ENCODE measurements at places on chromosomes 7 and 10.

GRCh38 chr10:97128516-97129154 lies 57.1 kb downstream of the SLIT1 start:
- DNase-seq: no peak

- no peak for DNase-seq
These were observed 23.5 kb upstream of the ABLIM1 start for GRCh38 chr10:114681542-114681941.

DNA sequence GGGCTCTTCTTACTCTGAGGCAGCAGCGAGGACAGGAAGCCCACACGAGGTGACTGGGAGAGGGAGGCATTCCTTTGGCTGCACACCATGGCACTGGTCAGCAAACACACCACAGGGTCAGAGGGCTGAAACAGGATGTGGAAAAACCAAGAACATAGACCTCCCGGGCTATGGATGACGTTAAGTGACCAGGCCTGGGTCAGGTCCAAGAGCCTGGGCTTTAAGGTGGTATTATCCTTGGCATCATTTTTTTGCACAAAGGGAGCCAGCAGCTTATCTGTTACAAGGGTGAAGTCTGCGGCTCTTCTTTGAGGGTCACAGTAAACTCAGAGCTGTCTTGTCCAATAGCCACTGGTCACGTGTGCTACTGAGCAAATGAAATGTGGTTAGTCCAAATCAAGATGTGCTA lies 7.0 kb downstream of the WDR91 start:
- no peak for DNase-seq

DNA sequence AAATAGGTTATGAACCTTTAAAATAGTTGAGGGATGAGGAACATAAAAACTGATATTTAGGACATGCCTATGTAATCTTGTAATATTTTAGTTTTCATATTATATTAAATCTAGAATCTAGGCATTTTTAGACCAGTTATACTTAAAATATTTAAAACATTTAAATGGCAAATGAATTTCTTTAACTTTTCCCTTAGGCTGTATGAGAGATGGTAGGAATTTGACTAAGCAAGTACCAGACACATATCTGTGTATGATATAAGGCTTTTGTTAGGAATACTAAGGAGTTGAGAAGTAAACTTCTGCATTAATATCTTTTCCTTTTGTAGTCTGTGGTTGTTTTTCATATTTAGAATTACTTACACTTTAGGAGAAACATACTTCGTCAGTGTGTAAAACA lies 25.1 kb downstream of the SEPTIN7 start:
- DNase-seq: no peak

DNA sequence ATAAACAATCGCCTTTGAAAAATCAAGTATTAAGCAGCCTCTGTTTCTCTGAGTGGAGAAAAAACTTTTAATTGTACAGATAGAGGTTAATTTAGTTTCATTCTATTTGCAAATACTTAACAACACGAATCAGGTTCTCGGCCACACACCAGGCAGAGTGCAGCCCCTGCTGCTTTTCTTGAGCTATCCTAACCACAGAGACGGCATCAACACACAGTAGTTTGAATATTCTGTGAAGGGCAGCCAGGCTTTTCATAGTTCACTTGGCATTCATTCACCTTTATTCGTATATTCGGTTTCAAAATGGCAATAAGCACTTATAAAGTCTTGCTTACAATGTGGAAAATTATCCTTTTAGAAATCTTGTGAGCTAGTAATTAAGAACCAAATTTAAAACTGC lies 5.7 kb downstream of the ADARB2 start:
- DNase-seq: no peak

DNA sequence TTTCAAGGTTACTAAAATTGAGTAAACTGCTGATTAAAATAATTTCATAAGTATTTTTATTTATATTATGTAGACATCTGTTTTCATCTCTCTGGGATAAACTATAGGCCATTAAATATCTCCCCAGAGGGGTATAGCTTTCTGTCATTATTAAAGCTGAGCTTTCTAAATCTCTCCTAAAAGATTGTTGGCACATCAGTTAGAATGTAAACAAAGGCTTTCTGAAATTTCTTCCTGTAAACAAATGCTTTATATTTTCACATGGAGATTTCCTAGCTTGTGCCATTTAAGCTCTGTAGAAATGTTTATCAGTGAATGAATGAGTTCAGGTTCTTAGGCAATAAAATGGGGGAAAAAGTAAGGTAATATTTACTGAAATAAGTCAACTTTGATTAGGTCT lies 35.7 kb downstream of the PPP1R9A start:
- no peak for DNase-seq

DNA sequence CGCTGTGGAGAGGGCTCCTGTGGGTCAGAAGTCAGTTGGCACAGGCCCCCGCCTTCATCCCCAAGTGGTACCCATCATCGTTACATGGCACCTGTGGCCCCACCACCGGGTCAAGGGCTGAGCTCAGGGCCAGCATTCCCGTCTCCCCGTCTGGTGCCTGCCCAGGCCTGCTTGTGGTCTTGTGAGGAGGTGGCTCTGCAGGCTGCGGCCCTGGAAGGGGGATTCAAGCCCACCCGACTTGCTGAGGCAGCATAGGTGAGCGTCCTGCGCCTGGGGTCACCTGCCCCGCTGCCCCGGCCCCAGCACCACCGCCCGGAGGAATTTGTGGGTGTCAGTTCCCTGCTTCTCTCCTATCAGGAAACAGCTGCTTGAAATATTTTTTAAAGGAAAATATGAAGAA lies 53.0 kb upstream of the EN2 start:
- DNase-seq: no peak

GRCh38 chr7:44307905-44308595 lies 17.3 kb downstream of the CAMK2B start:
- DNase-seq: no peak

GRCh38 chr10:71077143-71077581 lies 135.2 kb upstream of the UNC5B start:
- DNase-seq: no peak

DNA sequence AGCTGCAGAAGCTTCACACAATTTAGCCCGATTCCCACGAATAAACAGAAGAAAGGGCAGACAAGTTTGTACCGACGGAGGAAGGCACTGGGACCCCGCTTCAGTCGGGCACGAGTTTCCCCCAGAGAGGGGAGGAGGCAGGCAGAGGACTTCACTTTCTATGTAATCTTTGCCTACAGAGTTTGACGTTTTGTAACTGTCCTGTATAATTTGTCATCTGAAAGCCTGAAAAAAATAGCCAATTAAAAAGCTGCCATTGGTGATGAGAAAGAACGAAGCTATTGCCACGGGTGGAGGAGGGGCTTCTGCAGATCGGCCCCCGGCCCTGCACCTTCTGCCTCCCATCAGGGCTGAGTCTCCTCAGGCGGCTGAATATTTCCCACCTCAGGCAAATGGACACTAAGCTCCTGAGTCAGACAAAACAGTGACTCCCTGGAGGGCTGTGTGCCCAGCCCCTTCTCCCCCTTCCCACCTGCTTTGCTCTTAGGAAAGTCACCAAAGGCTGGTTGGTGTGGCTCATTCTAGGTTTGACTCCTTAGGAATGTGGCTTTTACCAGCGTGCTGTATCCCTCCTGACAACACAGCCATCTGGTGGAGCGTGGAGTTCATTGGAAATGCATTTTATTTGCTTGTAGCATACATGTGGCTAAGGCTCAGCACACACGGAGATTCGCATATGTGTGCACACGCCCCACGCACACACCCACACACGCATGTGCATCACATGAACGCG lies 117.4 kb downstream of the VIPR2 start:
- DNase-seq: no peak

DNA sequence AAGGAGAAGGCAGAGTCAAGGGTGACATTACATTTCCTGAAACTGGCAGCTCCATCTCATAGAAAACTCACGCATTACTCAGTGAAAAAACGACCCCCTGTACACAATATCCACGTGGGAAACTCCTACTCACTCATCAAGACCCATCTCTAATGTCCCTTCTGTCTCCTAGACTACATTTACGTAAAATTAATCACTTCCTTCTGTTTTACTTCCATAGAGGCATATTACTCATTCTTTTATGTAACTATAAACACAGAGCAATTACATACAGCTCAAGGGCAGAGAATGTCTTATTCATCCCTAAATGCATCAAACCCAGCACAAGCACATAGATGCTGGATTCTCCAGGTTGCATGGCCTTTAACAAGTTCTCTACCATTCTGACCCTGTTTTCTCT lies 281.8 kb downstream of the KCNMA1 start:
- no peak for DNase-seq

GRCh38 chr10:13956826-13957225 lies 370.1 kb downstream of the PRPF18 start:
- DNase-seq: no peak

DNA sequence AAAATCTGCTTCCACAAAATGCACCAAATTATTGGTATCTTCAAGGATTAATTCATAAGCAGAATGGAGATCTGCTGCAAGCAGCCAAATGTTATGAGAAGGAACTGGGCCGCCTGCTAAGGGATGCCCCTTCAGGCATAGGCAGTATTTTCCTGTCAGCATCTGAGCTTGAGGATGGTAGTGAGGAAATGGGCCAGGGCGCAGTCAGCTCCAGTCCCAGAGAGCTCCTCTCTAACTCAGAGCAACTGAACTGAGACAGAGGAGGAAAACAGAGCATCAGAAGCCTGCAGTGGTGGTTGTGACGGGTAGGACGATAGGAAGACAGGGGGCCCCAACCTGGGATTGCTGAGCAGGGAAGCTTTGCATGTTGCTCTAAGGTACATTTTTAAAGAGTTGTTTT lies 12.1 kb downstream of the IFIT3 start:
- no peak for DNase-seq

DNA sequence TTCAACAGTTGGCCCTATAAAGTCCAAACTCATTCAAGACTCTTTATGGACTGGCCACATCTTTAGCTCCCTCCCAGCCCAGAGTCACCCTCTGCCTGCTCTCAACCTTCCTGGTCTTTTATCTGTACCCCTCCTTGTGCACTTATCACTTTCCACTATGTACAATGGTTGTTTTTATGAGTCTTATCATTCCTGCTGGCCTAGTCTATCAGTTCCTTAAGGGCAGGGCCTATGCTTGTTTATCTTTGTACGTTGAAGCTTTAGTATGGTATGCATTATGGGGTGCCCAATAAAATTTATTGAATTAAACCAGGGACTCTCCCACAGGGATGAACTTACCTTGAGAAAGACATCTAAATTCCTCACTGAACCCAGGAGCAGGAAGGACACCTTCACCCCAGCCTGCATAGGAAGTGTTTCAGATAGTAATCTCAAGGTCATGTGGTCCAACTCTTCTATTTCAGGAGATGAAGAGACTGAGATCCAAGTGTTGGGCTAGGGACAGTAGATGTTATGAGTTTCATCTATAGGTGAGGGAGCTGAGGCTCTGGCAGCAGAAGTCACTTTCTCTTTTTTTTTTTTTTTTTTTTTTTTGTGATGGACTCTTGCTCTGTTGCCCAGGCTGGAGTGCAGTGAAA lies 13.3 kb upstream of the PDCD4 start:
- no peak for DNase-seq

GRCh38 chr7:129553899-129554461 lies 51.6 kb downstream of the SMKR1 start:
- peak; percentile 11 for DNase-seq

GRCh38 chr7:151776446-151776845 lies 100.5 kb downstream of the PRKAG2 start:
- DNase-seq: no peak

DNA sequence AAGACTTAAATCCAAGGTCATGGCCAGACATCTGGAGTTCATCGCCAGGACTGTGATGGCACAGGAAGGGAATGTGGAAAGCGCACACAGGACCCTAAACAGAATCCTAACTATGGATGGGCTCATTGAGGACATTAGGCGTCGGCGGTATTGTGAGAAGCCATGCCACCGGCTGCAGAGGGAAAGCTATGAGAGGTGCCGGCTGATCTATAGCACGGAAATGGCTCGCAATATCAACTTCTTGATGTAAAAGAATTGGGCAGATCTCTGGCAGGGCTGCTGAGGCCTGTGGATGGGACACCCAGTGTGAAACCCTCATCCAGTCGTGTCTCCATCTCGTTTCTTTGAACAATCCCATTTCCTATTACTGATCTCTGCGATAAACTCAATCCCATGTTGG lies 6.3 kb upstream of the CTBP2 start:
- no peak for DNase-seq

- DNase-seq: no peak
These were observed 93.5 kb downstream of the AKAP9 start for GRCh38 chr7:92034116-92034515.

DNA sequence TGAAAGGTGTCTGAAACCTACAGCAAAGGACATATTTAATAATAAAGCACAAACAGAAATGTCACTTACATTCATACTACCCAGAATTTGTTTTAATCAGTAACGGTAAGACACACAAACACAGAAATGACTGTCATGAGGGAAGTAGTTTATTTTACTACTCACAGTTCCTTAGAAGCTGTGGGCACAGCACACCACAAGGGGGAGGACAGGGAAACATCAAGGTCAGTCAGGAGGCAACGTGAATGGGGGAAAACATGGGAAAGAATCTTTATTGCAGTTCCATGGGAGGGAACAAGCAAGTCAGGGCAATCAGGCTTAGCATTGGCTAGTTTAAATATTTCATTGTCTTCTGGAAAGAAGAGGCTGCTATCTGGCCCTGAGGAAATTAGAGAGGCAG lies 123.8 kb upstream of the PDSS1 start:
- DNase-seq: no peak

DNA sequence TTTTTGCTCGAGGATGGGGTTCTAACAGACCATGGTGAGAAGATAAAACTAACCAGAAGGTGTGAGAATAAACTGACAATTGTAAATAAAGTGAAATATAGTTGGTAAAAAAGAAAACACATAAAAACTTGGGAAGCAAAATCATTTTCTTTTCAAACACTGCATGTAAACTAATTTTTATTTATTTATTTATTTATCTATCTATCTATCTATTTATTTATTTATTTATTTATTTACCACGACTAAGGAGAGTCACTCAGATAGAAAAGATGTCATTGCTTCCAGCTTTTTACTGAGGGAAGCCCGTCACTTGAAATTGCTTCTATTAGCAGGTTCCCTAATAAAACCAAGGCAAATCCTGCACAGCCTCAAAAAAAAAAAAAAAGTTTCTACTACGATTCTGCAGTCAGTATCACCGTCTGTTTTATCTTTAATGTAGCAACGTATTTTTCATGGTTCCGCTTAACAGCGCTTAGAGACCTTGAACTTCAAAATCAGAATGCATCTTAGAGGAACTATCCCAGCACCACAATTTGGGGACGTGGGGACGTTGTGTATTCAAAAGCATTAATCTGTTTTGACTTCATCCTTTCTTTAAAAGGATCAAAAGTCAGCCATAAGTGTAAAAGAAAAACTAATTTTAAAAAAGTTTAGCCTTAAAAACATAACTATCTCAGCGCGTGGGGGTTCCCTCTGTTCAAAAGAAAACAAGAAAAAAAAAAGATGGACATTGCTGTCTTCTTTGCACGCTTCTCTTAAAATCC lies 33.3 kb upstream of the EBLN1 start:
- no peak for DNase-seq
